ENCODE measurements at places on chromosomes 2 and 18.

- DNase-seq, result no peak
These were observed 26.6 kb downstream of the BIN1 start for GRCh38 chr2:127080226-127080937.

DNA sequence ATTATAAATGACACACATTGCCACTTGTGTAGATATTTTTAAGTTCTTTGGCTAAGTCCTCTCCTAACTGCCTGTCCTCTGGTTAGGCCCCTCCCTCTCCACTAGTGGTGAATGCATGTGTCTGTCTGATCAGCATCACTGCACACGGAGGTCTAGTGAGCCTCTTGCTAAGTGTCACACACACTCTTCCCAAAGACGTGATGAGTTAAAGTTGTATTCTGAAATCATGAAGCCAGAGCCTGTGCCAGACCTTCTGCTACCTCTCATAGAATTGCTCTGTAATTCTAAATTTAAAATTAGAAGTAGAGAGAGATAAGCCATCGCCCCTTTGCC, 41.3 kb downstream of the RALB start:
- no peak for DNase-seq

DNA sequence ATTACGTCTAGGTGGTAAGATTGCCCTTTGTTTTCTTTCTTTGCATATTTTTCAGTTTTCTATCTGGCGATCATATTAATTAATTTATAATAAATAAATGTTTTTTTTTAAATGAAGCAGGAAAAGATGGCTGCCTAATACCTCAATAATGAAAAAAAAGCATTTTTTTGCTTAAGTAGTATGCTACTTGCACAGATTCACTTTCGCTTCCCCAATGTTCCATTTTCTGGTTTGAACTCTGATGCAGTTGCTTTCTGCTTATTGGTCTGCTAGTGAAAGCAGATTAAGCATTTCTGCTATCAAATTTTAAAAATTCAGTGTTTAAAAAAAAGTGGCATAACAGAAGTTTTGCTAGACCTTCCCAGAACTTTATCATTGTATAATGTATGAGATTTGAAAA, 11.9 kb upstream of the TMEM182 start:
- no peak for DNase-seq

DNA sequence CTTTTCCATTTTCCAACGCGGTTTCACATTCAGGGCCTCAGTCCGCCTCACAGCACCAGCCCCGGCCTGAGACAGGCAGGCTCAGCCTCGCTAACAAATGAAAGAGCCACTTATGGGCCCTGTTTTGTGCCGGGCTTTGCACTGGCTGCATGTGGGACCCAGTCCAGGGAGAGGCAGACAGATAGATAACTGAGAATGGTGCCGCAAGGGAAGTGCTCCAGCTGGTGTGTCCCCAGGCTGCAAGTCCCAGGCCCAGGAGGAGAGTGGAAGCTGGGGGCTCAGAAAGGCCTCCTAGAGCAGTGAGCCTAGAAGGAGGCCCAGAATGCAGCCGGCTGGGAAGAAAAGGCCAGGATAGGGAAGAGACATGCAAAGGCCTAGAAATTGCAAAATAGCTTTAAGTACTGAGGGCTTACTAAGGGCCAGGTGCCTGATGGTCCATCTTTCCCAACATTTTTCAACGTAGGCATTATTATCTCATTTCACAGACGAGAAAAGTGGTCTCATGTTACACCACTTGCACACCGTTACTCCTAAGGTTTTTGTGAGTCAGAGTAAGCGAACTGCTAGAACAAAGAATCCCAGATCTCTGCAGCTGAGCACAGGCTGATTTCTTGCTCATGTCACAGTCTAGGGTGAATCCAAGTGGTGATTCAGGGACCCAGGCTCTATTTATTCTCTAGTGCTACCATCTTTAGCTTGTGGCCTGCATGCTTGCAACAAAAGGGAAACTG, 26.0 kb downstream of the ADRA2B start:
- DNase-seq, result no peak

DNA sequence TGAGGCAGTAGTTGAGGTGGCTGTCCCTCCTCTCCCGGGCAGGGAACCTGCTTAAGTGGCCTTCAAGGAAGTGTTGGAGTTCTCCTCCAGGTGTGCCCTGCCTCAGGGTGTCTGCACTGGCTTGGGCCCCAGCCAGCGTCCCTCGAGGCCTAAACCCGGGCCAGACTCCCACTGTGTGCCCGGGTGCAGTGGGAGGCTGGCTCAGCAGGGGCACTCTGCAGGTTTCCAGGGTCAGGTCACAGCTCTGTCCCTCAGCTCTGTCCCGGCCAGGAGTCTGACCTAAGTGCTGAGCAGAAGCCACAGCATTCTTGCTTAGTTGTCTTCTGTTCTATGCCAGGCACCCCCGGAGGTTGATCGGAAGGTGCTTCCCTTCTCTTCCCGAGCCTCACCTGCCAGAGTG, 69.0 kb upstream of the OTOS start:
- no peak for DNase-seq

DNA sequence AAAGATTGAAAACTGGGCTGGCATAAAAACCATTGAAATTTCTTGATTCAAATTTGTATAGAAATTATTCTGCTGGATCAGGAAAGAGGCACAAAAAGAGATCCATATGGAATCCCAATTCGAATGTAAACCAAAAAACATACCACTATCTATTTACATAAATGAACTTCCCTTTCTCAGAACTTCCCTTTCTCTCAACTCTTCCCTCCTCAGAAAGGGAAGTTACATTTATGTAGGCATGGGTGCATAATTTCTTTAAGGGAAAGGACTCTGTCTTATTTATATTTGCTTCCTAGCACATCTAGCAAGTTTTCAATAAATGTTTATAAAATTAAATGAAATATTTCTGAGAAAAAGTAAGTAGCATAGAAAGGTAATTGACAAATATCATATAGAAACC, 398.1 kb upstream of the ATP5MC3 start:
- DNase-seq, result no peak

DNA sequence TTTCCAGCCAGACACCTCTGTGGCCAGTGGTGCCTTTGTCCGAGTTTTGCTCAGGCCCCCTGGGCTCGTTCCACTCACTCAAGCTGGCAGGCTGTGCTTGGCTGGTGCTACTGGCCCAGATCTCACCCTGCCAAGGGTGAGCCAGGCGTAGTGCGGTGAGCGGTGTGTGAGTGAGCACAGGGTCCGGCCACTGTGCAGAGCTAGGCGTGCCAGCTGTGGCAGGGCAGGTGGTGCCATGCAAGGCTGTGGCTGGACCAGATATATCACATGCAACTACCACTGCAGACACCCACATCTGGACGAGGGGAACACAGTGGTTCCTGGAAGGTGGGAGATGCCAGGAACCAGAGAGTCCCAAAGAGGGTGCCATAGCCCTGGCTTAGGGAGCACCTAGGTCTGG, 70.1 kb downstream of the SRBD1 start:
- DNase-seq, result no peak

DNA sequence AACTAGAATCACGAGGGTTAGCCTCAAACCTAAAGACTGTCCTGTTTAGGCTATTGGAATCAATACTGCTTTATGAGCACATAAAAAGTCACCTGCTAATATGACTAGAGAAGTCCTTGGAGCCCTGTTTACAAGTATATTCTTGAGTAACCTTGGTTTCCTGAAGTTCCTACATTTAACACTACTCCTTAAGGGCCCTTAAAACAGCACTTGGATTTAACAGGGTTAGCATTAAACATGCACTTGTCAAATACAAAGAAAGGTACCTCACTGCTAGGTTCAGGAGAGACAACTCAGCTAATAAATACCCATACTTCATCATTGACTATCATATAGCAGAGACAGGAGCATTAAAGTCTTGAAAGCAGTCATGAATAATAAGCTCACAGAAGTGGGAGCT, 96.7 kb downstream of the SLC5A7 start:
- DNase-seq, result no peak

DNA sequence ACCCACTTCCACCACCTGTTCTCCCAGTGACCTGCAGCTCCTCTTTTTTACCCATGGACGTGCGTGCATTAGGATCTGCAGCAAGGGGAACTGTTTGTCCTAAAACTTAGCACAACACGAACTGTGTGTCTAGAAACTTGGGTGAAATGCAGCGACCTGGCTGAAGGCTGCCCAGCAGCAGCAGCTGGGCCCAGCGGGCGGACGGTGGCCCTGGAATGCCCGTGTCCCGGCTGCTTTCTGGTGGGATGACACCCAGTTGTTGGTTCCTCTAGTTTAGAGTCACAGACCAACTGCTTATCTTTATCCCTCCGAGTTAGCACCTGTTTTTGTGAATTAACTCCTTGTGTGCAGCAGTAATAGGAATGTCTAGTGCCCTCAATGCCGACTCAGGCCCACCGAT, 61.9 kb upstream of the PXDN start:
- no peak for DNase-seq

- DNase-seq, result peak; percentile 71
These were observed 18.3 kb upstream of the SP3 start for GRCh38 chr2:173983391-173983871.

- peak; percentile 19 for DNase-seq
These were observed 167.3 kb upstream of the SKOR2 start for GRCh38 chr18:47418746-47419145.
